ENCODE measurements at places on chromosomes 2 and 18. TPM values are rescaled to one million over a fixed set of nuclear protein-coding genes. Genes with fewer than 3 reads are reported as not detected.
A peak's percentile ranks its signal among the peaks of the same experiment; 100 is the strongest.

GRCh38 chr2:241372361-241372992 is 16.4 kb downstream of the FARP2 start:
- peak; percentile 21 for DNase-seq

GRCh38 chr2:86065512-86065911 is 40.2 kb downstream of the POLR1A start:
- no peak for DNase-seq

DNA sequence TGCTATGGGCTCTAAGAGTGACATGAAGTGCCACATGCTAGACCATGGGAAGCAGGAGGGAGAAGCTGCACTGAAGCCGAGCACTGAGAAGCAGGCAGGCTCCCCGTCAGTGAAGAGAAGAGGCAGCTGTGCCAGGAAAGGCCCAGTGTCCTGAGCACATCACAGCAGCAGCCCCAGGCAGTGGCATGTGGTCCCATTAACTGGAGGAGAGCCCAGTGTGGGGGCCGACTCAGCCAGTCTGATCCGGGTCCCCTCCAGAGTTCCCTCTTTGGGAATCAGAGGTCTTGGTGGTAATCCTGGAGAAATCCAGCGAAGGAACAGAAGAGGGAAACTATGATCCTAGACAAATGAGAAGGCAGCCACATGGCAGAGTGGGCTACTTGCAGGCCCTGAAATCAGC is 96.7 kb upstream of the ACAA2 start:
- no peak for DNase-seq

GRCh38 chr2:105771836-105772235 is 27.1 kb downstream of the NCK2 start:
- DNase-seq: peak; percentile 50

- peak; percentile 52 for DNase-seq
These were observed 86.3 kb upstream of the NPAS2 start for GRCh38 chr2:100733391-100734187.

DNA sequence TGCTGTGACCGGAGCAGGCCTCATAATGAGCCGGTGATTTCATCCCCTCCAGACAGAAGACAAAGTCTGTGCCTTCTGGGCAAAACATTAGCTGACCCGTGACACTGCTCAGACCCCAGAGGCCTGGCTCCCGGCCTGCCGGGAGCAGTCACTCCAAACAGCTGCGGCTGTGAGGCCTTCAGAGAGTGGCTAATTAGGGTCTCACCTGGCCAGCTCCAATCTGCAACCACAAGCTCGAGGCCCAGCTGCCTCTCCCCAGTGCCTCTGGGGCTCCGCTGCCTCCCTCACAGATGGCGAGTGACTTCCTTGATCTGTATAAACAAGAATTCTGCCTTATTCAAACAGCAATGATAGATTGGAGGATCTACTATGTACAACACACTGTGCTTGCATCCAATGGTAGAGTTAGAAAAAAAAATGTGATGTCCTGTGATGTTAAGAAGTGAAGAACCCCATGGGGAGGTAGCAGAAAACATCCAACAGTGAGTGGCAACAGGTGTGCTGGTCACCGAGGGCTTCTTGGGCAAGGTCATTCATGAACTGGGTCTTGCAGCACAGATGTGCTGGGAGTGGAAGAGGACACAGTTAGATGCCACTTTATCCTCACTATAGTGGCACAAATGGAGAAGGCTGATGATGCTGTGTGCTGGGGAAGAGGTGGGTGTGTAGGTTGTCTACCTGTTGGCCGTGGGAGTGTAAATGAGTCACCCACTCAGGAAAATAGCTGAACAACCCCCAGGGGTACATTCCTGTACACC is 98.2 kb upstream of the ASAP2 start:
- DNase-seq: peak; percentile 69

GRCh38 chr18:25047983-25048382 is 304.0 kb downstream of the ZNF521 start:
- no peak for DNase-seq

GRCh38 chr2:48940606-48941005 is 185.1 kb upstream of the LHCGR start:
- no peak for DNase-seq

DNA sequence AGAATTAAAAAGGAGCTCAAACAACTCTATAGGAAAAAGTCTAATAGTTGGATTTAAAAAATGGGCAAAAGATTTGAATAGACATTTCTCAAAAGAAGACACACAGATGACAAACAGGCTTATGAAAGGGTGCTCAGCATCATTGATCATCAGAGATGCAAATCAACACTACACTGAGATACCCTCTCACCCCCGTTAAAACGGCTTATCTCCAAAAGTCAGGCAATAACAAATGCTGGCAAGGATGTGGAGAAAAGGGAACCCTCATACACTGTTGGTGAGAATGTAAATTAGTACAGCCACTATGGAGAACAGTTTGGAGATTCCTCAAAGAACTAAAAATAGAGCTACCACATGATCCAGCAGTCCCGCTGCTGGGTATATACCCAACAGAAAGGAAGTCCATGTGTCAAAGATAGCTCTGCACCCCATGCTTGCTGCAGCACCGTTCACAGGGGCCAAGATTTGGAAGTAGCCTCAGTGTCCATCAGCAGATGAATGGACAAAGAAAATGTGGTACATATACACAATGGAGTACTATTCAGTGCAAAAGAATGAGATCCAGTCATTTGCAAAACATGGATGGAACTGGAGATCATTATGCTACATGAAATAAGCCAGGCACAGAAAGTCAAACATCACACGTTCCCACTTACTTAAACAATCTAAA is 46.7 kb upstream of the B3GNT7 start:
- DNase-seq: no peak

DNA sequence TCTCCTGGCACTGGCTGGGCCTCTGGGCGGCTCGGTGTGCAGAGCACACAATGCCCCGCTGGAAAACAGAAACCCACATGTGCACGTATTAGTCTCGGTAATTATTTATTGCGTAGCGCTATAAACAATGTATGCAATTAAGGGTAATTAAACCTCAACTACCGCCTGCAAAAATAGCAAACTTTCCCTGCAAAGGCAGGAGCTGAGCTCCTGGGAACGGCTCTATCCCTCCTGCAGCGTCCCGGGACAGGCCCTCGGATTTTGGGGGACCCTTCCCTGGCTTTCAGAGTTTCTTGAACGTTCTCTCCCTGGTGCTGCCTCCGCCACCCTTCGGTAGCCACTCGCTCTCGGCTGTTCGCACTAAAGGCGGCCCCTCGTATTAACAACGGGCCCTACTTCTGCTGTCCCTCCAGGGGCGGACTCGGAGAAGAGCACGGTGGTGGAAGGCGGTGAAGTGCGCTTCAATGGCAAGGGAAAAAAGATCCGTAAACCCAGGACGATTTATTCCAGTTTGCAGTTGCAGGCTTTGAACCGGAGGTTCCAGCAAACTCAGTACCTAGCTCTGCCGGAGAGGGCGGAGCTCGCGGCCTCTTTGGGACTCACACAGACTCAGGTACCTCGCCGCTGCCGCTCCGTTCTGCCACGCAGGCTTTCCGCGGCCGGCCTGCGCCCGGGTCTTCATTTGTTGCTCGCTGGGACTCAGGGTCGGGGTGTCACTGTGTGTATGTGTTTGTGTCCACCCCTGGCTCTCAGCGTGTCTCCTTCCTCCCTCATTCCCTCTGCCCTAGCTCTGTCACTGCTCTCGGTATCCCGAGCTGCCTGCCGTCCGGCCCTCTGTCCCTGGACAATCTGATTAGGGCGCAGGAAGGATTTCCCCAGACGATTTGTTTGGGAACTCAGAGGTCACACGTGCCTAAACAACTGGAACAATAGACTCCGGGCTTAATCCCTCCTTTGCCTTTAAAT is 1.2 kb downstream of the DLX1 start:
- peak; percentile 61 for DNase-seq

DNA sequence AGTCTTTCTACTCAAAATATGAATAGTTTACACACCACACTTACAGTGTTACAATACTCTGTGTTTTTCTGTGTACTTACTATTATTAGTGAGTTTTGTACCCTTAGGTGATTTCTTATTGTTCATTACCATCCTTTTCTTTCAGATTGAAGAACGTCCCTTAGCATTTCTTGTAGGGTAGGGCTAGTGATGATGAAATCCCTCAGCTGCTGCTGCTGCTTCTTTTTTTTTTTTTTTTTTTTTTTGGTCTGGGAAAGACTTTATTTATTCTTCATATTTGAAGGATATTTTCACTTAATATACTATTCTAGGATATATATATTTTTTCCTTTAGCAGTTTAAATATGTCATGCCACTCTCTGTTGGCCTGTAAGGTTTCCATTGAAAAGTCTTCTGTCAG is 29.0 kb upstream of the SERPINB2 start:
- DNase-seq: no peak

DNA sequence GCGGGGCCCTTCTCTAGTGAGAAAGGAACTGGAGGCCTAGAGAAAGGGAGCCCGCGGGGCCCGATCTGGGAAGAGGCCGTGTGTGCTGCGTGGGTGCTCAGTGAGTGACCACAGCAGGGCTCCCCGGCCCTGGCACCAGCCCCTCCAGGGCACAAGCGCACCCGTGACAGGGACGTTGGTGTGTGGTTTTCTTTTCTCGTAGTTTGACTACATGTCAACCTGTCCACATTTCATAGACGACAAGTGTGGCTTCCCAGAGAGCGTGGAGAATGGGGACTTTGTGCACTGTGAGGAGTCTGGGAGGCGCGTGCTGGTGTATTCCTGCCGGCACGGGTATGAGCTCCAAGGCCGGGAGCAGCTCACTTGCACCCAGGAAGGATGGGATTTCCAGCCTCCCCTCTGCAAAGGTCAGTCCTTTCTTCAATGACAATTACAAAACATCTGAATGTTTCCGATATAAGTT is 83.1 kb downstream of the TPO start:
- no peak for DNase-seq

GRCh38 chr18:72692086-72692485 is 147.9 kb upstream of the CBLN2 start:
- no peak for DNase-seq

DNA sequence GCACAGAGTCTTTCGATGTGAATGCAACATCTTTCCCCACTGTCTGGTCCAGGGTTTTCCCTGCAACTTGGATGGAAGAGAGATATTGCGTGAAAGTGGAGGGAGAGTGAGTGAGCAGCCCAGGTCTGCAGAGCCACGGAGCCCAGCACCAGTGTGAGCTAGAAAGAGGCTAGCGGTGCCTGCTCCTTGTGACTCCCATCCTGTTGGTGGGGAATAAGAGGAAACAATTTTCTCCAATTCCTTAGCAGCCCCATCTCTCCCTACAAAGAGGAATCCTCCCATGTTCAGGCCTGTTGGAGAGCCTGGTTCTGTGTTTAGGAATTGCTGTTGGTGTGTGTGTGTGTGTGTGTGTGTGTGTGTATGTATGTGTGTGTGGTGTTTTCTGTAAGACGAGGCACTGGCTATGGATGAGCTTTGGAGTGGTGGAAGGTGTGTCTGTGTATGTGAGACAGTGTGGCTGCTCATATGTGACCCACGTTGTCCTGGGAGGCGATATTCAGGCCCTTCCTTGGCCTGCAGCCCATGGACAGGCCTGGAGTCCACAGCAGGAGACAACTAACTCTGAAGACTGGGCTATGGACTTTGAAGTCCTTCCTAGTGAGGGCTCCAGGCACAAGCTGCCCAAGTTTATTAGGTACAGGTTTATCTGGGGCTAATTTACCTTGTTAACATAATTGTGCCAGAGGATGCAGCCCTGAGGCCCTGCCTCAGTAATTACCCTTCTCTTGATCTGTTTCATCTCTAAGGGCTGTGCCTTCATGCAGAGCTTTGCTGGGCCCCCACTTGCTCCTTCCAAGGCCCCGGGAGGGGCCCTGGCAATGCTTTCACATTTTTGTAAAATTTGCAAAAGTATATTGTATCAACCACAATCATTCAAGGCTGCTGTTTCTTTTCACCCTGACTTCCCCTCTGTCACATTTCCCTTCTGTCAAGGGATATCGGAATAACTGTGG is 88.6 kb upstream of the HAAO start:
- DNase-seq: no peak

DNA sequence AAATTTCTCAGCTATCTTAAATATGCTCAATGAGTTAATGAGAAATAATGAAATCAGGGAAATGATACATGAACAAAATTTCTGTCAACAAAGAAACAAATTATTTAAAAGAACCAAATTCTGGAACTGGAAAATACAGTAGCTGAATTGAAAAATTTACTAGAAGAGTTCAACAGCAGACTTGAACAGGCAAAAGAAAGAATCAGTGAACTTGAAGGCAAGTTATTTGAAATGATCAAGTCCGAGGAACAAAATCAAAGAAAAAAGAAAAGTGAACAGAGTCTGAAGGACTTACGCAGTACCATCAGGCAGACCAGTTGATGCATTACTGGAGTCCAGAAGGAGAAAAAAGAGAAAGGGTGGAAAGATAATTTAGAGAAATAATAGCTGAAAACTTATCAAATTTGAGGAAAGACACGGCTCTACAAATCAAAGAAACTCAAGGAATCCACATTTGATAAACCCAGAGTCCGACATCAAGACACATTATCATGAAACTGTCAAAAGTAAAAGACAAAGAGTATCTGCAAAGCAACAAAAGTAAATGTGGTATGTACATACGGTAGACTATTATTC is 83.6 kb downstream of the CCDC138 start:
- no peak for DNase-seq

DNA sequence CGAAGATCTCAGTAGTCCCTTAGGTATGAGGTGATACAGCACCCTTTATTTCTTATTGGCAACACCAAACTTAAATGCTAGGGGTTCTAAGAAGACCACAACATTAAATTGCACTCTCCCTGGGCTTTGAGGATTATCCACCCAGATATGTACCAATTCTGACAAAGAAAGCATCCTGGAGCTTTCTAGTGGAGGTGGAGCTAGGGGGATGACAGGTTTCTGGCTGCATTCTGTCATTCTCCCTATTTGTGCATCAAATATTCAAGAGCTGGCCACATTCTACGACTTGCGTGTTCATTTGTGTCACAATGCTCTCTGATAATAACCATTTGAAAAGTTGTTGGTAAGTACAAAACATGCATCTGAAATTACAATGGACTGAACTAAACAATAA is 111.1 kb downstream of the CDH2 start:
- no peak for DNase-seq

- DNase-seq: no peak
These were observed 52.2 kb upstream of the GALNT13 start for GRCh38 chr2:153819501-153819900.

- no peak for DNase-seq
These were observed 86.5 kb downstream of the EIPR1 start for GRCh38 chr2:3291113-3291512.

GRCh38 chr2:76491503-76491902 is 780.8 kb upstream of the GCFC2 start:
- no peak for DNase-seq

GRCh38 chr18:79418236-79418635 is 22.5 kb downstream of the NFATC1 start:
- no peak for DNase-seq

- DNase-seq: no peak
These were observed 413.2 kb upstream of the LRATD1 start for GRCh38 chr2:14219306-14219705.

GRCh38 chr2:157856187-157856515 is 20.0 kb downstream of the ACVR1 start:
- DNase-seq: no peak

- DNase-seq: no peak
These were observed 115.5 kb upstream of the KLHL14 start for GRCh38 chr18:32888306-32888705.

GRCh38 chr18:2914185-2914880 is 67.5 kb downstream of the EMILIN2 start:
- peak; percentile 68 for DNase-seq

- no peak for DNase-seq
These were observed 857 bp downstream of the RESP18 start for GRCh38 chr2:219331560-219332213.

The EDAR gene
- total RNA-seq: not detected

The STAM2 gene
- total RNA-seq: 25.1 TPM

The UGT1A7 gene
- total RNA-seq: not detected

The PLEKHH2 gene
- total RNA-seq: 0.71 TPM

The ELOA2 gene
- not detected for total RNA-seq

The SLC5A7 gene
- 0.27 TPM for total RNA-seq

The BIN1 gene
- total RNA-seq: 176 TPM

Measured in glutamatergic neuron (in vitro differentiated cells).